ENCODE measurements at places on chromosomes 3 and 15.

- DNase-seq = no peak
Measured at GRCh38 chr3:42719002-42719401, 16.4 kb upstream of the HHATL start.

DNA sequence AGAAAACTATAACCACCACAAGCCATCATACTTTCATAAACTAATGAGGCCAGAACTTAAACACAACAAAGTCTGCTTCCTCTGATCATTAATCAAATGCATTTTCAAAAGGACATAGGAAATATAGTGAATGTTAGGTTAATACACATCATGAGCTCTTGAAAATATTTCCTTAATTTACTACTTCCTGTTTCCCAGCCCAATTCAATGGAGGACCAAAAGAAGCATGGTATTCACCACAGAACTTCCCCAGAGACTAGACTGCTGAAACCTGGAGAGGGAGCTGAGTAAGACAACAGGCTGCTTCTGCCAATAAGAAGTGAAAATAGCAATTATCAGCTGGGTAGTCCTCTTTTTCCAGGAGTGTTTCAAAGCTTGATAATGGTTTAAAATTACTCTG is 250.3 kb downstream of the ULK4 start:
- DNase-seq = peak; percentile 4

DNA sequence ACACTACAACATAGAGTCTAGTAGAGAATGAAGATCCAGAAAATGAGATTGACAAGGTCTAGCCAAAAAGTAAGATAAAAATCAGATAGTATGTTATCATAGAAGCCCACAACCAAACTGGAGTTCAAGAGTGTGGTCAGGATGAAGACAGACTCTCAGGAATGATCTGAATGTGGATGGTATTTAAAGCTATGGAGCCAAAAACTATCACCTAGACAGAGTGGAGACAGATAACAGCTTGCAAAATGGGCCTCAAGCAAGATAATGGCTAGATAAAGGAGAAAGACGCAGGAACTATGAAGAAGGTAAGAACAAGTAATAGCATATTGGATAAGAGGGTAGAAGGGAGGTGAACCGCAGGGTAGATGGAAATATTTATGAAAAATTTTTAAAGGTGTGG is 35.4 kb downstream of the ZMAT3 start:
- DNase-seq = no peak

- DNase-seq = no peak
Measured at GRCh38 chr15:53472883-53473282, 286.6 kb downstream of the WDR72 start.

- peak; percentile 55 for DNase-seq
Measured at GRCh38 chr3:106172780-106173179, 304.0 kb upstream of the CBLB start.

Data from hematopoietic multipotent progenitor cell treated with erythropoietin and hydrocortisone succinate and interleukin-3 and kit ligand, for 4 days (in vitro differentiated cells).